Activated CD8-positive, alpha-beta memory T cell treated with anti-CD3 and anti-CD28 coated beads, Interleukin-2, amount 10 ng/mL, durations not matched to agents 7 days and 5 days (primary cell): ENCODE measurements at places on chromosomes 3 and 15. TPM values are rescaled to one million over a fixed set of nuclear protein-coding genes. Genes with fewer than 3 reads are reported as not detected.

SLCO2A1 gene
- total RNA-seq: not detected

DNA sequence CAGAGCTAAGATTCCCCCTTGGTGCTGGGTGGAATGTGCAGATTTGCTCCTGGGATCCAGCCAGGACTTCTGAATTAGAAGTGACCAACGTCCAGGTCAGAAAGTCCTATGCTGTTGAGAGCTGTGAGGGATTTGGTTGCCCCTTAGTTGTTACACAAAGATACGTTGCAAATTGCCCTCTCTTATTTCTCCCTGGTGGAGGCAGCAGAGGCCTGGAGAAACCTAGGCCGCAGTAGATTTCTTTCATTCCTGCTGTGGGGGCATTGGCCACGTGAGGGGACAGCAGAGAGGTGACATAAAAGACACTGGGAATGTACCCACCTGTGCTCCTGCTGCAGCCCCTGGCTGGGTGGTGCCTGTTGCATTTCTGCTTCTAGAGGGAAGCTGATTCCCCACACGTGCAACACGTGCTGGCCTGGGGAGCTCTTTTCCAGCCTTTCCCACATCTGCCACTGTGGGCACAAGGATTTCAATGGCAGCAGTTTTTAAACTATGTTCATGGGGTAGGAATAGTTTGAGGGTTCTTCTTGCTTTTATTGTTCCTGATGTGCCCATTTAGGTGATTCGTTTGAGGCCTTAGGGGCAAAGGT lies 65.7 kb downstream of the SYNM start:
- DNase-seq: no peak

DNA sequence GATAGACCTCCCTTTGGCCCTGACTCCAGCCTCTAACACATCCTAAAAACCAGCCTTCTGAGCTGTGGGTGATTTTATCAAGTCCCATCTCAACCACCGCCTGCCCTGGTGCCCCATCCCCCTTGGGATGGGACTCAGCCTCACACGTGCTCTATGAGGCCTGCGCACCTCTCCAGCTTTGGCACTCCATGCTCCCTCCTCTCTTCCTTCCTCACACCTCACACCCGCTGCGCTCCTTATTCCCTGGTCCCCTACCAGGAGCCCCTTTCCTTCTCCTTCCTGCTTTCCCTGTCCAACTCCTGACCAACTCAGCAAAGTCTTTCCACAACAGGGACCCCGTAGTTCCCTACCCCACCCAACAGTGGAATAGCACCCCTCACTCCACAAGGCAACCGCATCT lies 18.4 kb upstream of the SLC6A1 start:
- no peak for DNase-seq

- no peak for DNase-seq
Observed at GRCh38 chr15:68654786-68655560, 76.2 kb downstream of the CORO2B start.

GRCh38 chr3:37386627-37387230 lies 212.3 kb upstream of the LRRFIP2 start:
- DNase-seq: no peak

GRCh38 chr3:7700977-7701376 lies 800.6 kb upstream of the LMCD1 start:
- no peak for DNase-seq

DNA sequence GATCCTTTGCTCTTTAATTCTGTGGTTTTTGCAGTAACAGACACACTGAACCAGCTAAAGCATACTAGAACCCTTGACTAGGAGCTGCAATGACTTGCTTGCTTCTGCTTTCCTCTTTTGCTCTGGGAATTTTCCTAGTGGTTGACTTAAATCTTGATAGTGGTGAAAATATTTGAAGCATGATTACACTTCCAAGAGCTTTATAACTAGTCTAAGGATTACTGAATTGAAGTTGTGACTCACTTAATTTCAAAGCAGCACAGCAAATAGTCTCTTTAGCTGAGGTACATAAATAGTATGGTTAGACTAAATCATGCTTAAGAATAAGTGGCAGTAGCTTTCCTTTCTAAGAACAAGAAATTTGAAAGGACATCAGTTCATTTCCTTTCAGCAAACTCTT lies 513.5 kb upstream of the GBE1 start:
- DNase-seq: no peak

ECE2 gene
- total RNA-seq: not detected

SEMA6D gene
- total RNA-seq: not detected

GRCh38 chr3:186339180-186339918 lies 22.7 kb downstream of the DGKG start:
- no peak for DNase-seq
